GM10248 (cell line): ENCODE measurements at places on chromosomes 4 and X.

DNA sequence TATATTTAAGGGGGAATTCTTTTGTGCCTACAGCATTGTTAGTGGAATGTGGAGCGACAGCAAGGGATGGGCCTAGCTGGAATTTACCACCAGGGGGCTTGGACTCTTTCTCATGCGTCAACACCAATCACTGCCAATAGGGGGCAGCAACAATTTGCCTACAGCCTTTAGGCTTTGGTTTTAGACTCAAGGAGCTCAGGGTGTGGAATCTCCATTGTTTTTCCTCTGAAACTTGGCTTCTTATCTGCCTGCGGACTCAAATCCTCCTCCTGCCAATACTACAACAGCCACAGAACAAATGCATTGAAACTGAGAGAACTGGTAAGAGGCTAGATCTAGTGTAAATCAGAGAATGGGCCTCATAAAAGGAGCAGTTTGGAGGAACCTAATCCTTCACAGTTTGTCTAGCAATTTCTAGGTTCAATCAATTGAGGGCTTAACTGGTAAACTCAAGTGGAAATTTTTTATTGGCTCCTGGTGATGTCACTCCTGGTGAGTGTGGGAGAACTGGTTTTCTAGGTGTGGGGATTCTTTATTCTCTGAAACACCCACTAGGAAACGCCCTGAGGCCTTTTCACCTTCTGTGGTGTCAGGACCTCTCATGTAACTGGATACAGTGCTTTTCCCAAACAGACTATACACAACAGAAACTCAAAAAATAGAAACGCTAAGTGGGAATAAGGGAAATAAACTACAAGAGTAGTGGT is 27.9 kb upstream of the TMSB4X start:
- DNase-seq = peak; percentile 53

DNA sequence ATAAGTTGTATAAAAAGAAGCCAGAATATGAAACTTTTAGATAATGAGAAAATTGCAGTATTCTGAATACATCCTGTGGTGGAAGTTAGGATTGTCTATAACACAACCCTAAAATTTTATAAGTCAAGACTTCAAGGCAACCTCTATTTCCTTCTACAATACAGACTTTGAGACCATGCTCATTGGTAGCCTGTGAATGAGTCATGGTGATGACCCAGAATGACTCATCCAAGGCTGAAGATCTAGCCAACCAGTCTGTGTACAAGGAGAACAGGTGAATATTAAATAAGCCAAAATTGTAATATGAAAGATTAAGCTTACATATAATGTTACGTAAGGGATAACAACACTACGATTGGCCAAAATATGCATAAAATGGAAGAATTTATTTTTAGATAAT is 475.9 kb upstream of the GALNT7 start:
- DNase-seq = no peak

DNA sequence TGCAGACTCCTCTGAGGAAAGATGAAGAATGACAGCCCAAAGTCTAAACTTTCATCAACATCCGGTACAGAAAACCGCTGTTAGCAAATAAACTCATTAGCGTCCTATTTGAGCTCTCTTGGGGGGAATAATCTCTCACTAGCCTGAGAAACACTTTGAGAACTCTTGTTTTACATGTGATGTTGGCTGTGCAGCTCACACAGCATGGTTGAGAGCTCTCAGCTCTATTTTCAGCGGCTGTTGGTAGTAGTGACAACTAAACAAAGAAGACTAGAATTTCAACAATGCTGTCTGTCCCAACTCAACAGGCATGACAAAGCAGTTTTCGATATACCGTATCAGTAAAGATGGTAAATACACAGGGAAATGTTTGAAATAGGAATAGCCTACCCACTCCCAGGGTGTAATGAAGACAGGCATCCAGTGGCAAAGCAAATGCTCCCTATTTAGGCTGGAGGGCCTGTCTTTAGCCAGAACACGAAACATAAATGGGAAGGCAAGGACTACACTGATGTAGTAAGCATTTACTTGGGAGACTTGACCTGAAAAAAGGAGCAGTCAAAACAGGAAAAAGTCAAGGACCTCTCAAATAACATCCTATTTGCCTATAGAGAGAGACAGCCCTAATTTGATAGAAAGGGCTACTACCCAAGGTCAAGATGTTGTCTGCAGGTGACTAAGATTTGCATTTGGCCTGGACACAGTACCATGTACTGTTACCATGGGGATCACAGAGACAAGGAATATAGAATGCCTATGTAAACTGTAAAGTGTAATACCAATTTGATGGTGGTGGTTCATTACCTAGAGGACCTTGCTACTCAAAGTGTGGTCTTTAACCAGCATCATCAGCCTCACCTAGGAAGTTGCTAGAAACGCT is 60.4 kb downstream of the PPEF2 start:
- no peak for DNase-seq

DNA sequence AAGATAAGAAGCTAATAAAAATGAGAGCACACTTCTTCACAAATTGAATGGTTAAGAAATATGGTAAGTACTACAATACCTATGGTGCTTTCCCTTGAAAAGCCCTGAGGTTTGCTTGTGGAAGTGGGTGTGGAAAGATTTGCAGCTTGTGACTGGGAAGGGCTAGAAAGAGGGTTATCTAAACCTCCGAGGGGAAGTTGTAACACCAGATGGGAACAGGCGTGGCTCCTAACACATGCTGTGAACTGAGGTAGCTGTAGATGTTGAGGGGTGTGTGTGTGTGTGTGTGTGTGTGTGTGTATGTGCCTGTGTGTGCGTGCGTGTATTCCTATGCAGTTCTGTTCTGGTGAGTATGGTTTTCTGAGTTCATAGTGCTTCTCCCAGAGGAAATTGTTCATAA is 21.5 kb downstream of the FRMPD4 start:
- no peak for DNase-seq

DNA sequence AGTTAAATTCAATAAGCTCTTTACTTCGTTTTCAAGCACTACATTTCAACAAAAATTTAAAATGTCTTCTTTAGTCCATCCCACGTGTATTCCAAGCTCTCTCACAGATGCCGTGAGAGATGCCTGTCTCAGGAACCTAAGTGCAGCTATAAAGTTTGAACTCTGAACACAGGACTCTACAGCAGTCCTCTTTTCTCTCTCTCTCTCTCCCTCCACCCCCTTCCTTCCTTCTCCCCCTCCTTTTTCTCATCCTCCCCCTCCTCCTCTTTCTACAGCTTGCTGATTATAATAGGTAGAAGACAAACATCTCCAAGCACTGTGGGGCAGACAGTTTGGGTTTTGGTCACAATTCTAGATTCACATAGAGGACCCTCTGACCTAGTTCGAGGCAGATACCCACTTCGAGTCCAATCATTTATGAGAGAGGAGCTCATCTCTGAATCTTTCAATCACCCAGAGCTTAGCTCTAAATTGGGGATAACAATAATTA is 31.5 kb upstream of the DCLK2 start:
- DNase-seq = no peak

- DNase-seq = no peak
These were observed 526.0 kb downstream of the IL1RAPL1 start for GRCh38 chrX:29113221-29113620.

DNA sequence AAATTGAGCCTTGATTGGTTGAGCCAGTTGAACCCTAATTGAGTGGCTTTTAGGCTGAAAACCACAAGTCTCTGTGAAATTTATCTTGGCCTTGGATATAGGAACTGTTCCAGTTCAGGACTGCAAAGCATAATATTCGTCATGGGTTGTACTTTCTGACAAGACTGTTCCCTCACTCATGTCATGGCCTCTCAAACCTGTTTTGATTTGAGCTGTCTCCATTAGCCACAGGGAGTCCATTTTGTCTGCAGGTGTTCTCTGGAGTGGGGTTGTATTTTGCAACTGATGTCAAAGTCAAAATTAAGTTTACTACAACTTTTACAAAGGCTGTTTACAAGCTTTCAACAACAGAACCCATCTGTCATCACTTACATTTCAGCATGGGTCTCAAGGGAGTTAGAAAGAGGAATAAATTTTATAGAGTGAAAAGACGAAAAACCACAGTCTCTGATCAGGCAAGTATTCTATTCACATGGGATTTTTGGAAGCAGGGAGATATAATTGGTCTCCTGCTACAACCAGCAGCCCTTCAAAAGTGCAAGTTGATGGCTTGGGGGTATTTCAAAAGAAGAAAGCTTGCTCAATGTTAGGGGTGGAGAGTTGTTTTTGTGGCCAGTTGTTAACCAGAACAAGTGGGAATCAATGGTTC is 1716.3 kb downstream of the C4orf33 start:
- DNase-seq = no peak

- peak; percentile 36 for DNase-seq
These were observed 89.8 kb downstream of the PDGFRA start for GRCh38 chr4:54318904-54319303.

DNA sequence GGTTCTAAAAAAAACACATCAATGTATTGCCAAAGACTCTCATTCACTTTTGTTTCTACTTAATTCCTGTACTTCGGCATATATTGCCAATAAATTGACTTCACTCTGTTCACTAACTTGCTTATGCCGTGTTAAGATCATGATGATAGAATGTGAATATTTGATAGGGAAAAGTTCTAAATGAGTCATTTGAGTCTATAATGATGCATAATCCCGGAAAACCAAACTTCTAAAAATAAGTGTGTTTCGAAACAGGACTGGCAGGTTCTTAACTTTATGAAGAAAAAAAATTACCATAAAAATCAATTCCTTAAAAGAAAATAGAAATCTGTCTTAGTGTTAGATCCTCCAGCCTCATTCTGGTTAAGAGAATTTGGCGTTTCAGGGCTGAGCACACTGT is 387.5 kb upstream of the FTHL17 start:
- no peak for DNase-seq

DNA sequence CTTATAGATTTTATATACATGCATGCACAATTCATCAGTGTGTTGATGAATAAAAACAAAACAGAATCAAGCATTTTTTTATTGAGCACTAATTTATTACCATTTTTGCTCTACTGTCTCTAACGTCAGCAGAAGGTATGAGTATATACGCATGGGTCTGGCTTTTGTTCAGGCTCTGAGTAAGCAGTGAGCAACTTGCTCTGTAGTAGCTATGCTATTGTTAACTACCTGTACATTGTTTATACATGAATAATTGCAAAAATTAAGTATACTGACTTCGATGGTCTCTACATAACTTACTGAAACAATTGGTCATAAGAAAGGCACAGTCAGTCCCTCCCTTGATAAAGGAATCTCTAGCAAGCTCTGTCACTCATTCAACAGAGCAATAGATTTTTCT is 122.9 kb downstream of the RS1 start:
- no peak for DNase-seq

GRCh38 chr4:73721435-73721834 is 18.9 kb upstream of the CXCL8 start:
- DNase-seq = no peak

- DNase-seq = no peak
These were observed 353.1 kb upstream of the BOD1L1 start for GRCh38 chr4:13980317-13981310.

DNA sequence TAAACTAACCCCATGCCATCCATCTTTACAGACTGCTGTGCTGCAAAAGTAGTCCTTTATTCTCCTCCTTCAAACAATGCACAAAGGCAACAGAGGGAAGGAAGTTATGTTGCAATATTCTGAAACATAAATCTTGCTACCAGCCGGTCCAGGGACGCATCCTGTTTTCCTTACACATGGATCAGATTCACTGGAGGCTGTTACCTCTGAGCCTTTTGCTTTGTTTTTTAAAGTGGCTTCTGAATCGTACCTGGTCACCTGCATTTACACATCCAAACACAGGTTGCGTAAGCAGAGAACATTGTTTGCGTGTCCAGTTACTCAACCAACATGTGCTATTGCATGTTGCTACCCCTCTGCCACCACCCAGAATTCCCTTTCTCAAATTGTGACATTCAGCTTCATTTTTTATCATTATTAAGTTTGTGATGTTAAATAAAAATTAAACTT is 8.8 kb downstream of the PPARGC1A start:
- no peak for DNase-seq

DNA sequence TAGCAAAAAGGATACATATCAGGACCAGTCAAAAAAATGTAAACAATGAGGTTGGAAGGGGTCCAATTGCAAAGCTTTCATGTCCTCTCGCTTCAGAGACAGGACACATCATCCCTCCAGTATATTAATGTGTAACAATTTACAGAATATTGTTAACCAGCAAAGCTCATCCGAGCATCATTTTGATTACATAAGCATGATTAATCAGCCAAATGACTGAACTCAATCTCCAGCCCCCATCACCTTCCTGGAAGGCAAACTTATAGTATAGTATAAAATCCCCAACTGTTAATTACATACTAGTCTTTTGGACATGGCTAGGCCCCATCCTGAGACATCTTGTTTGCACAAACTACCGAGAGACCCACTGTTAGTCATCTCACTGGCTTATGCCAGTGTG is 77.6 kb upstream of the TRAM1L1 start:
- DNase-seq = no peak

DNA sequence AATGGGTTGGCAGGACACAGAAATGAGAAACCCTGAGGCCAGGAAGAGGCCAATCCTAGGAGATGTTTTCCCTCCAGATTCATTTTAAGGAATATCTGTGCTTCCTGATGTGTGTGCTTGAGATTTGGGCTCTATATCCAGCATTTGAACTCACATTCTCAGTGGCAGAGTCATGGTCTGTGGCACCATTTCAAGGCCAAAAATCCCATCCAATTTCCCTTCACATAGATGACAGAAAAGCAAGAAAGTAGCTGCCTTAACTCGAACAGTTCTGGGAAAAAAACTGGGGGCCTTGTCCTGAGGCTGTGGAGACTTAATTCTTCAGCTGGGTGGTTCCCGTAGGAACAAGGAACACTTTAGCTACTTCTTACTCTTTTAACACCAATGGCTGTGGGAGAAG is 27.4 kb downstream of the TAF7L start:
- DNase-seq = no peak

GRCh38 chr4:138235419-138235952 is 6.7 kb downstream of the SLC7A11 start:
- DNase-seq = no peak

- peak; percentile 34 for DNase-seq
These were observed 18.8 kb downstream of the SPACA5 start for GRCh38 chrX:48025561-48025960.

- DNase-seq = no peak
These were observed 379.5 kb upstream of the MAD2L1 start for GRCh38 chr4:120446051-120446567.

DNA sequence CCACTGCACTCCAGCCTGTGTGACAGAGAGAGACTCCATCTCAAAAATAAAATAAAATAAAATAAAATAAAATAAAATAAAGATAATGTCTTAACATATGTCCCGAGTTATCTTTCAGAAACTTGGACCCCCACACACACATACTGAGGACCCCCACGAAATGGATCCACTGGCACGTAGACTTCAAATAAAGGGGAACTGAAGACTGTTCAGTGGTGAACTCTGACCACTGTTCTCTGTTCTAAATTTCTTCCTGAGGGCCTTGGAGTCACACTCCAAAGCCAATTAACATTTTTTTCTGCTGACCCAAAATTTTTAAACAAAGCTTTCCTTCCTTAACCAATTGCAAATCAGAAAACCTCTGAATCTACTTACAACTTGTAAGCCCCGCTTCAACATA is 43.5 kb upstream of the PRDX4 start:
- no peak for DNase-seq
